Inflammatory macrophage treated with lipopolysaccharide for 1 hour (primary cell): ENCODE measurements at places on chromosomes 5 and 9.

GRCh38 chr5:148186248-148187003 lies 16.4 kb upstream of the SPINK6 start:
- DNase-seq, result peak; percentile 98

DNA sequence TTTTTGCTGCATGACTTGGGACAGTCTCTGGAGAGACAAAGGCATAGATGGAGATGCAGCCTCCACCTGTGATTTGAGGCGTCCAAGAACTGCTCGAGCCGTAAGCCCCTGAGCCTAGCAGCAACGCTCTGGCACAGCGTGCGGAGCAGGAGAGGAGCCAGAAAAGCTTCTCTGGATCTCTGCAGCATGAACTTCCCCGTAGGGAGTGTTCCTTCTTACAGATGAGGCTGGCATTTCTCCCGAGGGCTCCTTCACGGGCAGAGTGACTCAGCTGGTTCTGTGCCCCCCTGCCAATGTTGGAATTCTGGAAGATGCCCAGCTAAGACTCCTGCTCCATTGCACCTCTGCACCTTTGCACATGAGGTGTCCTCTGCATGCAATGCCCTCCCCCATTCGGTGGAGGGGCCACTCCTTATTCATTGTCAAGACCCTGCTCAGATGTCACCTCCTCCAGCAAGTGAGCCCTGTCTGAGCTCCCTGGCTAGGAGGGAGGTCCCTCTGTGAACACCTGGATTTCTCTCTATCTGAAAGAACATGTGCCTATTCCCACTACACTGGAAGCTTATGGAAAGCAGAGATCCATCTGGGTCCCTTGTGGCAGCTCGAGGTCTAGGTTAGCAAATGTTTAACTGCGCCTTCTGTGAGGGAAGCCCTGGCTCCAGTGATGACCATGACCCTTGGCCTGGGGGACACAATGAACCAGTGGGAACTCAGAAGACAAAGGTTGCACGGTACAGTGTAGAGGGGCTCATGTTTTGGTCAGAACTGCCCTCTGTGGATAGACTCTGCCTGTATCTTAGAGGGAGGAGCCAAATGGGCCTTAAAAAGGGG lies 39.6 kb downstream of the SH3PXD2B start:
- no peak for DNase-seq

GRCh38 chr9:105861972-105862371 lies 167.6 kb downstream of the TMEM38B start:
- DNase-seq, result no peak

- DNase-seq, result peak; percentile 75
Observed at GRCh38 chr9:100011062-100011681, 87.6 kb downstream of the ERP44 start.

DNA sequence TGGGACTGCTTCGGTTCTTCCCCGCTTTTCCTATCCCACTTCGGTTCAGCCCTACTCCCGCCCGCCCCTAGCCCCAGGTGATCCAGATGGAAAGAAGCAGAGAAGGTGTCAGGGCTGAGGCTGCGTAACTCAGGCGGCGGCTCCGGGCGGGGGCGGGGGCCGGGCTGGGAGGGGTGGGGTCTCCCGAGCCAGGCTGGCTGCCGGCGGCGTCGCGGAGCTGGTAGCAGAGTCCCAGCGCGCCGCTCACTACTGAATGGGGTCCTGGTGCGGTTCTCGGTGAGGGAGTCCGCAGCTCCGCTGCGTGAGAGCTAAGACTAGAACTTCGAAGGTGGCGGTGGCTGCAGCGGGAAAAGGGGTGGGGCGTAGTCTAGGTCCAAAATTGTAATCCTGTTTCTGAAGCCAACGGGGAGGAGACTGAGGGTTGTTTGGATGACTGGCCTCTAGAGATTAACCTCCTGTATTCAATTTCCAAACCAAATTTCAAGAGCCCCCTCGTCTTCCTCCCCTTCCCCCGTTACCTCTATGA lies 1.4 kb downstream of the PRR16 start:
- no peak for DNase-seq

DNA sequence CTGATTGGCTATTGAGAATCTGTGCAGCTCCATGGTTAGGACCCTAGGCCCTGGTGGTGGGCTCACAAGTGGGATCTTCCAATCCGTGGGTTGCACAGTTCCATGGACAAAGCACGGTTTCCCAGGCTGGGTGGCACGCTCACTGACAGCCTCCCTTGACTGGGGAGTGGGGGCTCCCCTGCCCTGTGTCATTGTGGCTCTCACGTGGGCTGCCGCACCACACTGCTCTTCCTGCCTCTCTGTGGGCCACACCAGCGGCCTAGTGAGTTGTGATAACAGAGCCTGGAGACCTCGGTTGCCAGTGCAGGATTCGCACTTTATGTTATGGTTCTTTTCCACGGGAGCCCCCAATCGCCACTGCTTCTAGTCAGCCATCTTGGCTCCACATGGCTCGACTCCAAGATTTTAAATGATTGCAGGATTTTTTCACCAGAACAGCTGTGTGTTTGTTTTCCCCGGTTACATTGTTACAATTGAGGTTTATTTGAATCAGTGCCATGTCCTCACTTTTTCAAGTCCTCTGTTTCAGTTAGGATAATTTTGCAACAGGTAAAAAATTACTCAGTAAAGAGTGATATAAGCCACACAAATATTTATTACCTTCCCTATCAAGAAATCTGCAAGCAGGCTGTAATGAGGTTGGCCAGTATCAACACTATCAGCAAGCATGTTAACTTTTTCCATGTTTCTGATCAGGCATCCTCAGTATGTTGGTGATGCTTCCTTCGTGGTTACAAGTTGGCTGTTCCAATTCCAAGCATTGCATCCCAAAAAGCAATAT lies 253.8 kb downstream of the ZNF608 start:
- DNase-seq, result no peak

DNA sequence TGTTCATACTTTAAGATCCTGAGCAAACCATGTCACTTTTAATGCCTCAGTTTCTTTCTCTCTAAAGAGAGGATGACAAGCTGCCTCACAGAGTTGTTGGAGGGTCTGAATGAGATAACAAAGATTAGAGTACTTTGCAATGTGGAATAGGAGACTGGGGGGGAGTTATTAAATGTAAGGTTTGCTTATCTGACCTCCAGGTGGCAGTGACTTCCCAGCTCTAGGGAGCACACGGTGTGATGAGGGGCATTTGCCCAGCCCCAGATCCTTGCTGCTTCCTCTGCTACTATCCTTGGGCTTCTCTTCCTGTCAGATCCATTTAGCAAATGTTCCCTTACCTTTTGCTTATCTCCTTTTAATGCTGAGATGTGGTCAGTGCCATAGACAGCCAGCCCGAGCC lies 30.7 kb downstream of the ENHO start:
- no peak for DNase-seq

DNA sequence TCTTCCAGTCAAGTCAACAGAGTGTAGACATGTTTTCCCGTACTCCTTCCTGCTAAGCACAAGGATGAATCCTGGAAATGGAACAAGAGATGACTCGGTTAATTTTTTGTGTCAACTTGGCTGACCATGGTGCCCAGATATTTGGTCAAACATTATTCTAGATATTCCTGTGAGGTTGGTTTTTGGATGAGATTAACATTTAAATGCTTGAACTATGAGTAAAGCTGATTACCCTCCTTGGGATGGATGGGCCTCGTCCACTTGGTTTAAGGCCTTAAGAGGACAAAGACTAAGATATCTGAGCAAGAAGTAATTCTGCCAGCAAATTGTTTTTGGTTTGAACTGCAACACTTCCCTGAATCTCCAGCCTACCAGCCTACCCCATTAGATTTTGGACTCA lies 338.1 kb upstream of the MSX2 start:
- no peak for DNase-seq

- DNase-seq, result no peak
Observed at GRCh38 chr5:6527749-6528455, 79.2 kb downstream of the UBE2QL1 start.

GRCh38 chr9:16309469-16310271 lies 560.8 kb downstream of the BNC2 start:
- no peak for DNase-seq

- peak; percentile 45 for DNase-seq
Observed at GRCh38 chr9:99746406-99746805, 75.3 kb upstream of the NR4A3 start.

- DNase-seq, result peak; percentile 21
Observed at GRCh38 chr5:81820863-81821262, 70.0 kb upstream of the SSBP2 start.

DNA sequence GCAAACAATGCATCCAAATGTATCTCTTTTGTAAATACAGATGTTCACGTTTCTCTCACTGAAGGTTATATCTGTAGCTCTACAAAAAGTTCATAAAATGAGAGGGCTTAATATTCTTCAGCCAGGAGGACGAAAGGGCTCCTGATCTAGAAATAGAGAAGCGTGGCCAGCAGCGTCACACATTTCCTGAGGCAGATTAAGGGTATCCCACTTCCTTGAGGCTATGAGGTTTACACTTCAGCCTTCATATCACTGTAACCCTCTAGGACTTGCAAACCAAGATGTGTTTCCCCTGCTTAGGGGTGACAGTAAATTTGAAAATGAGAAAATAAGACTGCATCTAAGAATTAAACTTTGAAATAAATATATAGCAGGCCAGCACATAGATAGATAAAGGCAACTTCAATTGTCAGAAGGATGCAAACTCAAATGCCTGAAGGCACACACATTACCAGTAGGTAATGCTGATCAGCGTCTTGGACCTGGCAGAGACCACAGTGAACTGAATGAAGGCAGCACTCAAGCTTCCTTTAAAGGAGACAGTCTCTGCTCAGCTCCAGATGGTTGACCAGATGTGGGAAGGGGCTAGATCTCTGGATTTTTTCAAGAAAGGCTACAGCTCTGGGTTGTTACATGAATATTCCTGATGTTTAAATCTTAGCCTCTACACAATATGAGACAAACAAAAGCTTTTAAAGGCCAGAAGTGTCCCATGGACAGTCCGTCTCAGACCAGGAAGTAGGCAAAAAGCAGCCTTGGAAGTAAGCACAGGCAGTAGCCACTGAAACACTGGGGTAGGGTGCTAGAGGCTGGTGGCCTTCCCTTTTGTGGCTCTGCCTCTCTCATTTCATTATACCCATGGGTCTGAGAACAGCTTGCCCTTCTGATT lies 197.7 kb downstream of the MCTP1 start:
- peak; percentile 47 for DNase-seq

DNA sequence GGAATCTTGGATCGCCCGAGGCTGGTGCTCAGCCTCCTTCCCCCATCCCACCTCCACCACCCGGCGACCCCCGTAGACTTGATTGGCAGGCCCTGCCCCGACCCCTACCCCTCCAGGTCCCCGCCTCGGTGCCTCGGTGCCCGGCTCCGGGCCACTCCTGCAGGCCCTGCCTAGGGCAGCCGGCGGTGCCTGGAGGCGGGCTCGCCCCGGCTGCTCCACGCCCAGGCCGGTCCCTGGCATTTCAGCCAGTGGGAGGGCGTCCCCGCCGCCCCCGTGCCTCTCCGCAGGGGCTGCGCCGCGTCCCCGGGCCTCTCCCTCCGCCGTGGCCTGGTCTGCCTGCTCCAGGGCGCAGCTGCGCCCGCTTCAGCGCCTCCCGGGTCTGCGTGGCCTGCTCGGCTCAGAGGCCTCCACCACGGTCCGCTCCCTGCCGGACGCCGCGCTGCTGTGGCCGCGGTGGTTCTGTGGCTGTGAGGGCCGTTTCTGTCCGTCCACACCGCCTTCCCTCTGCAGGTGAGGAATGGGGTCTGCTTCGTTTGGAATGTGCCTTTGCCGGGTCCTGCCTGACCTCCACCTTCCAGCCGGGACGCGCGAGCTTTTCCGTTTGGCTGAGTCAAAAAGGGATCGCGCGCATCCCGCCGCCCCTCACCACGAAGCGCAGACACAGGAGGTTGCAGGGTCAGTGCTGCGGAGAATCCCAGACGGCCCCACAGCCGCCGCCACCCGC lies 48.3 kb upstream of the IRX4 start:
- DNase-seq, result no peak

- DNase-seq, result no peak
Observed at GRCh38 chr5:12566441-12566840, 662.2 kb upstream of the CTNND2 start.

GRCh38 chr5:155929112-155929511 lies 397.9 kb upstream of the SGCD start:
- no peak for DNase-seq

DNA sequence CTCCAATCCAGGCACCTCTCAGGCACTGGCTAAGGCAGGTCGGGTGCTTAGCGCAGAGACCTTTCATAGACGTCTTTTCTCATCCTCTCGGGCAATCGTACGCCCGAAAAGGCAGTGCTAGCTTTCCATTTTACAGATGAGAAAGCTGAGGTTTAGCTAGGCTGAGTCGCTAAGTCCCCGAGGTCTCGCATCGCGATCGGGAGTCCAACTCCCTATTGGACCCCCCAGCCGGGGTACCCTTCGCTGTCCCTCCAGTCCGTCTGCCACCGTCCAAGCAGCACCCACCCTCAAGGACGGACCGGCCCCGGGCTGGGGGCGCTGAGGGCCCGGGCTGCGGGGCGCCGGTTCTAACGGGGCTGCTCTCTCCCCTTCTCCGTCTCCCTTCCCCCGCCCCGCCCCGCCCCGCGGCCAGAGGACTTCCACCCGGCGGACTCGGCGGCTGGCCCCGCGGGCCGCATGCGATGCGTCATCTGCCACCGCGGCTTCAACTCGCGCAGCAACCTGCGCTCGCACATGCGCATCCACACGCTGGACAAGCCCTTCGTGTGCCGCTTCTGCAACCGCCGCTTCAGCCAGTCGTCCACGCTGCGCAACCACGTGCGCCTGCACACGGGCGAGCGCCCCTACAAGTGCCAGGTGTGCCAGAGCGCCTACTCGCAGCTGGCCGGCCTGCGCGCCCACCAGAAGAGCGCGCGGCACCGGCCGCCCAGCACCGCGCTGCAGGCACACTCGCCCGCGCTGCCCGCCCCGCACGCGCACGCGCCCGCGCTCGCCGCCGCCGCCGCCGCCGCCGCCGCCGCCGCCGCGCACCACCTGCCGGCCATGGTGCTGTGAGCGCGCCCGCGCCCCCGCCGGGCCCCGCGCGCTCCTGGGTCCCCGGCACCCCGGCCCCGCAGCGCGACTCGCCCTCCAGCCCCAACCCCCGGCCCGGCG lies 12.5 kb upstream of the EXOSC2 start:
- DNase-seq, result peak; percentile 61

- DNase-seq, result no peak
Observed at GRCh38 chr5:10566543-10567068, 2.7 kb downstream of the ANKRD33B start.

DNA sequence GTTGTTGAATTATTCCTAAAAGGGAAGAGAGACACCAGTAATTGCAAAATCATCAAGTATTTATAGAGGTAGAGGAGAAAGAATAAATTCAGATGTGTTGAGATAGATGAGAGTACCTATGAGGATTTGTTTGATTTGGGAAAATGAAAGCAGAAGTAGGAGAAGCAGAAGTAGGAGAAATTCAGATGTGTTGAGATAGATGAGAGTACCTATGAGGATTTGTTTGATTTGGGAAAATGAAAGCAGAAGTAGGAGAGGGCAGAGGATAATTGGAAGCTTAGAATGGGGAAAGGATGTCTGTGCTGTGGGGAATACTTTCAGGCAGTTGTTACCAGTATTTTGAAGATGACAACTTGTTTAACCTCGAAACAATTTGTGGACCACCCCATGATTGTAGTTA lies 35.1 kb upstream of the ZCCHC7 start:
- DNase-seq, result no peak
